ENCODE measurements at places on chromosomes 2 and 18.

- peak; percentile 21 for DNase-seq
These were observed 35.1 kb upstream of the RASGRP3 start for GRCh38 chr2:33441235-33441810.

DNA sequence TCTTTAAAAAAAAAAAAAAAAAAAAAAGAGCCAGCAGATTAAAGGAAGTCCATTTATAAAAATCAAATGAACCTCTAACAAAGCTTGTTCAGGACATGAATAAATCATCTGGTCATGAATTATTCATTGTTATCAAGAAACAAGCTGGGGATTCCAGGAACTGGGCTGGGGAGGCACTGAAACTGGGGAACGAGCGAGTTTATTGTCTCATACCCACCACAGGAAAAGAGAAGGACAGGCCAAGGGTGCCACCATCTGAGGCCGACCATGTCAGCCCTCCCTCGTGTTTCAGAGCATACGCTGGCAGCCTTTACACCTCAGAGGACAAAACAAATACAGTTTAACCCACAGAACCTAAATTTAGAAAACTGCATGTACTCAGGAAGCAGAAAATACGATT lies 164.2 kb downstream of the VWC2L start:
- DNase-seq, result no peak

DNA sequence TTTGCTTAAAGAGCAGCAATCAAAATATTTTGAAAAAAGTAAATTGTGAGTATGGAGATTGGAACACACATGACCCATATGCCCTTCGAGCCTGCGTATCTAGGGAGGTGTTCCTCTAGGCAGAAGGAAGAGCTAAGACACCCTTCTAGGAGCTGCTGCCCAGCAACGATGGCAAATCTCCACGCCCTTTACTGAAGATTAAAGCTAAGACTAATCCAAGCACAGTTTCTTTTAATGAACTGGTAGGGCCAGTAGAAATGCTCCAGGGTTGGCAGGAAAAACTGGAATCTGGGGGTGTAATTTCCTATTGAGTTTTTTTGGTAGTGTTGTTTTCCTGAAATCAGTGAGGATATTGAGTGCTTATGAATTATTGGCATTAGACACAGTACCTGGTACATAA lies 712 bp upstream of the SERPINB13 start:
- no peak for DNase-seq

DNA sequence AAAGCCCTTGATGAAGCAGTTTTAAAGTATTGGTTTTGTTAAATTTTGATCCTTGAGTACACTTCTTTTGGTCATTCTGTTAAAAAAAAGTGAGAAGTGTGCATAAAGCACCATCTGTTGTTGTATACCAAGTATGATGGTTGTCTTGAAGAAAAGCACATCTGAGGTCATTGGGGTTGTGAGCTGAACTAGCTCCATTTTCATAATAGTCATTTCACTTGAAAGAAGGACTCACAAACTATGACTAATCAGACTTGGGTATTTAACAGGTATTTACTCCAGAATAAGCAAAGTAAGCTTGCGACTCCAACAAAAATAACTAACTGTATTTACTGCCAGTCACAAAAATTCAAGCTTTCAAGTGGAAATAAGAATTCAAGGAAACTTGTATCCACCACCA lies 35.1 kb downstream of the CHN1 start:
- DNase-seq, result no peak

- DNase-seq, result no peak
These were observed 4.6 kb downstream of the TMEM163 start for GRCh38 chr2:134714228-134714627.

- DNase-seq, result no peak
These were observed 73.7 kb upstream of the MAP3K20 start for GRCh38 chr2:173001664-173002604.

DNA sequence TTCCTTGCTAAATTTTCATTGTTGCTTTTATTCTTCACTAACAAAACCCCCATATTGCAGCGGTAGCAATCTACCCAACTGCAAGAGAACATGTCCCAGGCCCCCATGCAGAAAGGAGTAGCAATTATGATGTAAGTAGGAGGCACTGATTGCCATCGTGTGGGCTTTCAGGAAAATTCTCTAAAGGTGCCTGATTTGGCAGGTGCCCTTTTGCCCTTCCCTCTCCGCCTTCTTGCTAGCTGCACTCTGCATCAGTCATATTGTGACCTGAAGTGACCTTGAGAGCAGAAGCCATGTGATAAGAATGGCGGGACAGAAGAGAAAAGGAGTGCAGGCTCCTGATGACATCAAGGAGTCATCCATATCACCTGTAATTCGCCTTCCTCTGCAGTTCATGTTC lies 112.1 kb downstream of the NCKAP5 start:
- DNase-seq, result no peak

DNA sequence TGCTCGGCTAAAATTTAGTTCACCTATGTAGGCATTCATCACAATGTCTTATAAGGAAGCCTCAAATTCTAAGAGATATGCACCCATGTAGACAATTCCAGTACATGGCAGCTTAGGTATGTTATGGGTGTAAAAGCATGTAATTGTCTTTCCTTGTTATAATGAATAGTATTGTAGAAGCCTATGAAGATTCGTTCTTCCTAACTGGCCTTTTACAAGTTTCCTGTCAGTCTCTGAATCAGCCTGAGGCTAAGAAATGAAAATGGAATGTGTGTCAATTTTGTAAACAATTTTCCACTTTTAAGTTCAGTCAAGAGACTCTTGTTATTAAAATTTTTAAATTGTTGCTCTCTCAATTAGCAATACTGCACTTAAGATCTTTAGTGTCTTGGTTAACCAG lies 189.9 kb upstream of the GALNT5 start:
- no peak for DNase-seq

DNA sequence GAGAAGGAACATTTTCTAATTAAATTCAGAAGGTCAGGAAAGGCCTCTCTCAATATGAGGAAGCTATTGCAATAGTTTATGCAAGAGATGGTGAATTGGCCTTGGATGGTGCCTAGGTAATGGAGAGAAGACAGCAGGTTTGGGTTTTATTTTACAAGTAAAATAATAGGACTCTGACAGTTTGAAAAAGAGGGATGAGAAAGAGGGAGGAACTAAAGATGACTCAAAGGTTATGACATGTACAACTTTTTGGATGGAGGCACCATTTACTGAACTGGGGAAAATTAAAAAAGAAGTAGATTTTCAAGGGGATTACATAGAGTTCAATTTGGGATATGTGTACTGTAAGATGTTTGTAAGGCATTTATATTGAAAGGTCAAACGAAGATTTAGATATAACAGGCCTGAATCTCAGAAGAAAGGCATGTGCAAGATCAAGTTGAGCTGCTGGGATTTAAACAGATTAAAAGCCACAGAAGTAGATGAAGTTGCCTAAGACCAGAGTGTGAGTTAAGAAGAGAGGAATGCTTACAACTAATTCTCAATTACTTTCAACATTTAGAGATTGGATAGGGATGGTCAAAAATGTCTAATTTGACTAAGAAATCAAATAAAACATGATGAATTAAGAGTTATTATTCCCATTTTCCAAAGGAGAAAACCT lies 12.3 kb upstream of the ASNSD1 start:
- no peak for DNase-seq

DNA sequence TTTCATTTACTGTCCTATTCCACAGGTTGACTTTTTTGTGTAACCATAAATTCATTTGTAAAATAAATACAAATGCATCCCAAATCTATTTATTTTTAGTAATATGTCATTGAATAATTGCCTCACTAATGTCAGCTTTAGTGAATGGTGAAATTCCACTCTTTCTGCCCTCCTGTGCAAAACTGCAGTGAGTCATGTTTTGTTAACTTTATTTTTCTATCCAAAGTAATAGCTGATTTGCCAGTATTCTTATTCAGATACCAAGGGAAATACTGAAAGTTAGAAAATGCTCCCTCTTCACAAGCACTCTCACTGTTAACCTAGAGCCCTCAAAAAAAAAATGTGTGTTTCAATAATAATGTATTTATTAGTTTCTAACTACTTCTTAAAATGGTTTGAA lies 322.8 kb downstream of the RIT2 start:
- no peak for DNase-seq

- no peak for DNase-seq
These were observed 141.4 kb downstream of the ZEB2 start for GRCh38 chr2:144378551-144378950.

DNA sequence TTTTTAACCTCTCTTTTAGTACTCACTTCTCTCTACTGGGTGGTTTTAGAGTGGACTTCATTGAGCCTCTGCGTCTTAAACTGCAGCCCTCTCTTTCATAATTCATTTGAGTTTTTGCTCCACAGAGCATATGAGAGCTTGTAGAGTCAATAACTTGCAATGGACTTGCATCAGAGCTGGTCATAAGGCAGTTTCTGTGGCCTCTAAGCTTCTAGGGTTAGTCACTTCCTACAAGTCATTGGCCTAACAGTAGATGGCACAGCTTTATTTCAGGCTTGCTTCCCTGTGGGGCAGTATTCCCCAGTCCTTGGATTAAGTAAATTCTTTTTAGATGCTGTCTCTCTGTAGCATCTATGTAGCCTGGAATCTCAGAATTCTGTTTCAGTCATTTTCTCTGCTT lies 1435.7 kb downstream of the LRP1B start:
- DNase-seq, result peak; percentile 6

DNA sequence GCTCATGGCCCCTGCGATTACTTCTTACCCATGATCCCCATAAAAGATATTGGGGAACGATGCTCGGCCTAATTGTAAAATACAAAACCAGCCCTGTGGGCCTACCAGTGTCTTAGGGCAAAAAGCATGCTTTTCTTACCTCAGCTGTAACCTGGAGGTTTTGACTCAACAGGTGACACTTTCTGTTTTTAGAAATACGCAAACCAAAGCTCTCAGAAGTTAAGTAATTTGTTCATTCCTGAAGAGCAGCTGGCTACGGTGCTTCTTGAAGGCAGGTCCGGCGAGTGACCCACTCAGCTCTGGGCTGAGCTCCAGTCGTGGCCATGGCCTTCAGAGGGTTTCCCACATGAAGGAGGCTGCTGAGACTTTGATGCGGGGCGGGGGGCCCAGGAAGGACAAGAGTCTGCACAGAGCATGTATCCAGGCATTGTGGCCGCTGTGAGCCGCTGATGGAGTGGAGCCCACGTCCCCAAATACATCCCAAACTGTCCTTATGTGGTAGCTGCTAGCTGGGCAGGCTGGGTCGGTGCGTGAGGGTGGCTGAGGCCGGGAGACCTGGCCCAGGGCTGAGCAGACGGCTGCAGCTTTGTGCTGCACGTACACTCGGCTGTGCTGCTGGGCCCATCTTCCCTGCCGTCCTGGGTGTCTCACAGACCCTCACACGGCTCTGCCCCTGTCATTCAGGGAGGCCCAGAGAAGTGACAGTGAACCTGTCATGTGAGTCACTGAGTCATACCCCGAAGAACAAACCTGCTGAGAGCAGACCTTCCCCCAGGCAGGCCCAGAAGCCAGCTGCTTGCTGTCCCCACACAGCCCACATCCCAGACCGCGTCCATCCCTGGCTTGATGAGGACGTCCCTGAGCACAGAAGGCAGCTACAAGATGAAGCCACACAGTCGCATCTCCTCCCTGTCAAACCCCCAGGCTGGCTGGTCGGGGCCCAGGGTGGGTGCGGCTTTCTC lies 34.1 kb downstream of the ITGB1BP1 start:
- no peak for DNase-seq

DNA sequence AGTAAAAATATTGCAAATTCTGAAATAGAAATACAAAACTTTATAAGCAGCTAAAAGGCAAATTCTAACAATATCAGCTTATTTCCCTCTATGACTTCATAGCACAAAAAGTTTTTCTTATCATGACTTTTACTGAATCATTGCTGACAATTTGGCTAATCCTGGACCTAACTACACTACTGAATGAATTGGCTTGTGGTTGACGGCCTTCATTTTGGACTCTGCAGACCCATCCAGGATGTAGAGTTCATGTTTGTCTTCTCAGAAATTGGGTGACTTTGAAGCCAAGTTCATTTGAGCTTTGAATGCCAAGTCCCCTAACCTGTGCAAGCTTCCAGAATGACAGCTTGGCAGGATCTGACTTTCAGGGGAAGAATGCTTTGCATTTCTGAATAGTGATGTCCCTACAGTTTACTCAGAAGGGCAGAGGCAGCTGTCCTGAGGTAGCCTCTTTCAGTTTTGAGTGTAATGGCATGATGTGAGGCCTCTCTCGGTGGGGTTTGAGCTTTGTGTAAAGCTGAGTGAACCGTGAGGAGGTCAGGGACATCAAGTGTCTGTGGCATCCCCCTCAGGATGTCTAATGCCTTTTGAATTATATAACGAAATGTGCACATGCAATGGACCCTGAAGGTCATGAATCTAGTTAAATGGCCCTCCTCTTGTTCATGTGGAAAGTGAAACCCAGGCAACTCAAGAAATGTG lies 48.0 kb downstream of the EFEMP1 start:
- DNase-seq, result no peak

GRCh38 chr2:85865539-85866164 lies 23.1 kb downstream of the ST3GAL5 start:
- no peak for DNase-seq

GRCh38 chr2:38170067-38170466 lies 94.1 kb upstream of the CYP1B1 start:
- no peak for DNase-seq

DNA sequence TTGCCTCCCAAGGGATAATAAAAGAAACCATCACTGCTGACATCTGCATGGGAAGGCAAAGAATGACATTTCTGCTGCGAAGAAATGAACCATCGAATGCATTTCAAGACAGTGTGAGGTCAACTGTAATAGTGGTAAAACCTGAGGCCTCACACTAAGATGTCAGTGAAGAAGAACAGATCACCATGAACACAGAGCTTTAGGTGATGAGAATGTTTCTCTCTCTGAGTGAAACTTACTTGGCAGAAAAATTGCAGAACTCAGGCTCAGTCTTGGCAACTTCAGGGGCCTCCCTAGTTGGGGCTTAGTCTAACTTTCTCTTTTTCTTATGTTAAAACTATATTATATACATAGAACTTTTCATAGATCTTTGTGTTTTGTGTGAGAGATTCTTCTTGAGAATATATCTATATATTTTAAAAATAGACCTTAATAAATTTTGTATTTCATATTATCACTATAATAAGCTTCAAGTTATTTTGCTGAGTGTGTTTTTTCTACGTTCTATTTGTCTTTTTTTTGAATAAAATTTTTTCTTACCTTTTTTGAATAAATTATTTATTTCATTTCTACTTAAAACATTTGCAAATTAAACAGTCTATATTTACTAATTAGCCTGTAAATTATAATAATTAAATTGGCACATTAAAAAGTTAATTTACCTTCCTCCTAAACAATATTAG lies 427.5 kb upstream of the TRIB2 start:
- DNase-seq, result no peak

DNA sequence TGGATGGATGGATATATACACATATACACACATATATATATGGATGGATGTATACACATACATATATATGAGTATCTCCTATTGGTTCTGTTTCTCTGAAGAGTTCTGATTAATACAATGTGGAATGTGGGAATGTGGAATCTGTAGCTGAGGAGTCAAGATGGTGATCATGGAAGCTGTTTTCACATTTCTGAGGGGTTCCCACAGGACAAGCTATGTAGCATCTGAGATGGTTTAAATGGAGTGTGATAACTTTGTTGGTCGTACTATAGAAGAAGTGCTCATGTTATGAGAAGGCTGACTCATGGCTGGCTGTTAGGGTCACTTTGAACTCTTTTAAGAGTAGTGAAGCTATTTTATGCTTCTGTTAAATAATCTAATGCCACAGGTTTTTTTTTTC lies 279.7 kb downstream of the MEIS1 start:
- no peak for DNase-seq

Measured in NCI-H1417 (cell line).